ENCODE measurements at places on chromosomes 1 and 21.

DNA sequence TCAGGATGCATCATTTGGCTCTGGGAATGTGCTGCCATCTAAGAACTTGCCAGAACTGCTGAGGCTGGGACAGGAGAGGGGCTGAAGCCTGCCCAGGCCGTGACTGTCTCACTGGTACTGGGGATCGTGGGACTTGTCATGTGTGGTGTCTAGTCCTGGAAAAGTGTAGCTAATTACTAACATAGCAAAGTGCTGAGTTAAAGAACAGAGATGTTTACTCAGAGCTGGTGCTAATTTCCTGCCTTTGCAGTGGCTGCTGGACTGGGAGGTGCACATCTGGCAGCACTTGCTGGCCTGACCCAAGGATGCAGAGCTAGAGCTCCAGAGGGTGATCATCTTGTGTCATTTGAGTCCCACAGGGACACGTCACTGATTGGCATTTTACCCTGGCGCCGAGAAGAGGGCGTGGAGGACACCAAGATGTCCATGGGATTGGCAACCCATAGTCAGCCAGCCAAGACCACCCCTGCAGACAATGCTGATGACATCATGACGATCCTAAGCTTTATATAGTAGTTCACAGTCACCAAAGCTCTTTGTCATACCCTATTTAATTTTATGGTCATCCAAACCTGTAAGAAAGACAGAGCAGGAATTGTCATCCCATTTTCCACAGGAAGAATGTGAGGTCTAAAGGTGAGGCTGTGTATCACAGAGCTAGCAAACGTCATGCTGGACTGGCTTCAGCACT, 110.1 kb upstream of the SLC44A3 start:
- DNase-seq = no peak

GRCh38 chr21:41411449-41412089, 14.5 kb upstream of the MX1 start:
- no peak for DNase-seq

DNA sequence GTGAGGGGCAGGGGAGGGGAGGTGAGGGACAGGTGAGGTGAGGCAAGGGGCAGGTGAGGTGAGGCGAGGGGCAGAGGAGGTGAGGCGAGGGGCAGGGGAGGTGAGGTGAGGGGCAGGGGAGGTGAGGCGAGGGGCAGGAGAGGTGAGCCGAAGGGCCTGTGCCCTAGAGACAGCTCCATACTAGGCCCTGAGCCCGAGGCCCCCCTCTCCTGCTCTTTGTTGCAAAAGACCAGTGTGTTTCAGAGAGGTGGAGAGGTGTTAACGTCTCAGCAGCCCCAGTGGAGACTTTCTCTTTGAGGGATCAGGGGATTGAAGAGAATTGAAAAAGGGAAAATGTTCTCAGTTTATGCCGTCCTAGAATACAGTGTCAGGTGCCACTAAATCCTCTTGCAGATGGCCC, 44.2 kb downstream of the EPHB2 start:
- no peak for DNase-seq

- no peak for DNase-seq
Observed at GRCh38 chr21:9756677-9757076, 764.7 kb upstream of the TPTE start.

DNA sequence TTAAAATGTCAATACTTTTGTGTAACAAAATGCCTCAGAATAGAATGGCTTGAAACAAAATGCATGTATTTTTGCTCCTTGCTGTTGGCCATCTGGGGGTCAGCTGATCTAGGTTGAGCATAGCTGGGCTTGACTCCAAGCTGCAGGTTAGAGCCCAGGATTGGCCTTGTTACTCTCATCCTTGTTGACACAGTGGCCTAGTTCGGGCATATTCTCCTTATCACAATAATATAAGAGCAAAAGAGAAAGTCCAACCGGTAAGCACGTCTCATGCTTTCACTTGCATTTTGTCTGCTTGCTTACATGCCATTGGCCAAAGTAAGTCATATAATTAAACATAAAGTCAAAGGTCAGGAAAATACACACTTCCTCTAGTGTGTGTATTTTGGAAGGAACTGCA, 456.2 kb downstream of the KCNT2 start:
- DNase-seq = no peak

DNA sequence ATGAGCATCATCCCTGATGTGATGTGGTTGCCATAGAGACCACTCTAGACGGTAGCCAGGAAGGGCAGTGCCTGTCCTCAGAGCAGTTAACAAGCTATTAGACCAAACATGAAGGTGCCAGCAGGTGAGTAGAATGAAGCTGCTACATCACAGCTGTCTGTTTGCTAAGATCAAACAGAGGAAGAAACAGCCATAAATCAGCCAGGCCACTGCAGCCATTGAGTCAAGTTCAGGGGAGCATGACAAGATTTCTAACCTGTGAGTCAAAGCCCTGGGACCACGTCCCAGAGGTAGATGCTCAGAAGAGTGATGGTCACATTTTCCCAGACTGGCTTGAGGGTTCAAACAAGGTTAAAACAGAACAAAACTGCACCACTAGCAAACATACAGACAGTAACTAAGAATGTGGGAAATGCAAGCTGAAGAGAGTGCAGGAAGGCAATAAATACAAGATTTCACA, 450.6 kb upstream of the DAB1 start:
- DNase-seq = no peak

DNA sequence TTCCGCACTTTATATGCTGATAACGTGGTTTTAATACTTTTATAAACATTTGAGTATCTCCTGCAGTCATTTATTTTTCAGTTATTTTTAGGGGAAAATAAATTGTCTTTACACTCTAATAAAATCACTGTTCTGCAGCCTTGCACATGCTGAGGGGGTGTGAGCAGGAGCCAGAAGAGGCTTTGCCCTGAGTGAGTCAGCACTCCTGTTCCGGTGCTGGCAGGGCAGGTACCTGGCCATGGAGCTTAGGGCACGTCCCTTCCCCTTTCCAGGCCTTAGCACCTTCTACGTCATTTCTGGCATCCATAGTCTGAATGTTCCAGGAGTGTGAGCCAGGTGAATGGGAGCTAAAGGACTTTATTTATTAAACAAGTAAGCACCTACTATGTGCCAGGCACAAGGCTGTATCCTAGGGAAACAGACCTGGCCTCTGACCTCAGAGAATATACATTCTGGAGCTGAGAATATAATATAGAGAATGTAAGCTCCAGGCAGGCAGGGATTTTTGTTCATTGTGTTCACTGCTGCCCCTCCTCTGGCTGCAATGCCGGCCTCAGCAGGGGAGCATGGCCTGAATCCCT, 402.9 kb downstream of the PTPRU start:
- DNase-seq = no peak

GRCh38 chr1:232422898-232423297, 207.0 kb downstream of the SIPA1L2 start:
- no peak for DNase-seq

DNA sequence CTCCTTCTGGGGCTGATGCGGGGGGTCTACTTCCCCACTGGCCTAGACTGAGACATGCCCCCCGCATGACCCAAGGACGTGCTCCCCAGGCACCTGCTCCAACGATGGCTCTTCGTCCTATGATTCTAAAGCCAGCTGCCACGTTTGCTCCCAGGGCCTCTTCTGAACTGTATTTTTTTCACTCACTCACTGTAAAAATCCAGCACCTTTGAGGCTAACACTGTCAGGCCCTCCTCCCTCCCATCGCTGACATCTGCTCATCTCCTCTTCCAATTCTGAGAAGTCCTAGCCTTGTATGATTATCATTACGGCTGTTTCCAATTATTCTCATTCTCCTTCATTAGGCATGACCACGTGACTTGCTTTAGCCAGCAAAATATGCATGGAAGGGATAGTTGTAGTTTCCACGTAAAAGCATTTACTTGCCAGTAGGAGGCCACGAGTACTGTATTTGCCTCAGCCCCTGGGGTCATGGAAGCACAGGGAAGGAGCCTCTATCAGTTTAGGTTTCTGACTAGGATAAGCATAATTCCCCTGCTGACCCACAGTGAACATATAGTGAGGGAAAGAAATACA, 19.1 kb upstream of the EDN2 start:
- DNase-seq = no peak

- no peak for DNase-seq
Observed at GRCh38 chr21:41250519-41250918, 66.1 kb upstream of the FAM3B start.

- DNase-seq = no peak
Observed at GRCh38 chr21:38170283-38170682, 86.5 kb upstream of the KCNJ15 start.

DNA sequence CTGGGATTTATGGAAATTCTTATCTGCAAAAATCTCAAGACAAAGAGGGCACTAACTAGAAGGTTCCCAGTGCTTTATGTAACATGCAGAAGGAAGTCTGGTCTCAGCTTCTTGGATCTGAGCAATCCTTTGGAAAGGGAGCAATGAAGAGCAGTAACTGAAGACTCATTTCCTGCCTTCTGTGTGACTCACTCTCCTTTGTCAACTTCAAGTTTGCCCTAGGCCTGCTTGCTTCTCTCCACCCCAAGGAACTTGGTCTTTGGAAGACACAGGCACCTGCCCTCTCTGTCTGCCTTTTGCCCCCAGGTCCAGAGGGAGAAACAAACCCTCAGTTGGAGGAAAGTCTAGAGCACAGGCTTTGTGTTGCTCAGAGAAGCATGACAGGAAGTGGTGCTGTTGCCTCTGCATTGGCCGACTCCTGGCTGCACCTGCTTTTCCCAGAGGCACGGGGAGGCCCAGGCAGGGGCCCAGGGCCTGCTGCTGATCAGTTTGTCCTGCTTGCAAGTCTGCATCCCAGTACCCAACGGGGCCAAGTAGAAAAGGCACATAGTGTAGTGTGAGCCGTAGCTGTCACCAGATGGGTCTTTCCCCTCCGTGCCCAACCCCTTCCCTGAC, 137.2 kb downstream of the DHRS3 start:
- DNase-seq = no peak

- DNase-seq = no peak
Observed at GRCh38 chr1:47201179-47201578, 11.3 kb upstream of the PDZK1IP1 start.

- DNase-seq = no peak
Observed at GRCh38 chr1:61276246-61276645, 193.9 kb downstream of the NFIA start.

GRCh38 chr1:198197285-198197684, 40.5 kb downstream of the NEK7 start:
- no peak for DNase-seq

GRCh38 chr1:104488296-104489015, 738.8 kb downstream of the AMY1C start:
- no peak for DNase-seq

DNA sequence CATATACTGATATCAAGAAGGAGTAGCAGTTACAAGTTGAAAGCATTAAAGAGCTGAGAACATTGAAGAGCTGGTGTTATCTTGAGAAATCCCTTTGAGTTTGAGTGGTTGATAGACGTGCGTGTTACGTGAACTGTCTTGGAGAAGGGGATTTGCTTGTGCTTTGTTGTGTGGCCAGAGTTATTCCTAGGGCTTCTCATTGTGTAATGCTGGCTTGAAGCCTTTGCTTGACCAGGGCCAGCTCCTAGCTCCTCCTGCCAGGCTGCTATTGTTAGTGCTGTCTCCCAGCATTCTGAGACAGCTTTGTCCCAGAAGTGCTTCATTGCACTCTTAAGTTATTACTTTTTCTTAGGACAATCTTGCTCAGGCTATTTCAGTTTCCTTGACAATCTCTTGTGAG, 116.2 kb upstream of the KCNK2 start:
- DNase-seq = no peak

GRCh38 chr1:76891931-76892622, 24.8 kb downstream of the ST6GALNAC5 start:
- DNase-seq = no peak

- no peak for DNase-seq
Observed at GRCh38 chr21:21295303-21295702, 297.1 kb downstream of the NCAM2 start.

DNA sequence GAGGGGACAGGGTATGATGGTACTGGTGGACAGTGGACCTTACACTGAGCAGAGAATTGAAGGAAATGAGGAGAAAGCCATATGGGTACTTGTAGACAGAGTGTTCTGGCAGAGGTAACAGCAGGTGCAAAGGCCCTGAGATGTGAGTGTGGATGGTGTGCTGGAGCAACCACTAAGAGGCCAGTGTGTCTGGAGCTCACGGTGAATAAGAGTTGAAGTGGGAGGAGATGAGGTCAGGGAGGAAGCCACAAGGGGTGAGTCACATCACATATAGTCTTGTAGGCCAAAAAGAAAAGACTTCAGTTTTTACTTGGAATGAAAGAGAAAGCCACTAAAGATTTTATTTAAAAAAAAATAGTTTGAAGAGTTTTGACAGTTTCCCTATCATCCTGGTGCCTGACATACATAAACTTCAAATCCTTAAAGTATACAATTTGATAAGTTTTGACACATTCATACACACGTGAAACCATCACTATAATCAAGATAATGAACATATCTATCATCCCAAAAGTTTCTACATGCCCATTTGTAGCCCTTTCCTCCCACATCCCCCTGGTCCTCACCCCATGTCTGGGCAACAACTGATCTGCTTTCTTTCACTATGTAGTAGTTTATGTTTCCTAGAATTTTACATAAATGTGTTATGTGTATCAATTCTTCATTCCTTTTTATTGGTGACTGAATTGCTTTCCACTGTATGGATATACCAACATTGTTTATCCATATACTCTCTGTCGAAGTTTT, 148.4 kb downstream of the GPATCH2 start:
- DNase-seq = no peak

GRCh38 chr1:118944133-118944532, 44.0 kb downstream of the TBX15 start:
- DNase-seq = no peak

- DNase-seq = no peak
Observed at GRCh38 chr21:43764576-43765495, 11.3 kb downstream of the CSTB start.

DNA sequence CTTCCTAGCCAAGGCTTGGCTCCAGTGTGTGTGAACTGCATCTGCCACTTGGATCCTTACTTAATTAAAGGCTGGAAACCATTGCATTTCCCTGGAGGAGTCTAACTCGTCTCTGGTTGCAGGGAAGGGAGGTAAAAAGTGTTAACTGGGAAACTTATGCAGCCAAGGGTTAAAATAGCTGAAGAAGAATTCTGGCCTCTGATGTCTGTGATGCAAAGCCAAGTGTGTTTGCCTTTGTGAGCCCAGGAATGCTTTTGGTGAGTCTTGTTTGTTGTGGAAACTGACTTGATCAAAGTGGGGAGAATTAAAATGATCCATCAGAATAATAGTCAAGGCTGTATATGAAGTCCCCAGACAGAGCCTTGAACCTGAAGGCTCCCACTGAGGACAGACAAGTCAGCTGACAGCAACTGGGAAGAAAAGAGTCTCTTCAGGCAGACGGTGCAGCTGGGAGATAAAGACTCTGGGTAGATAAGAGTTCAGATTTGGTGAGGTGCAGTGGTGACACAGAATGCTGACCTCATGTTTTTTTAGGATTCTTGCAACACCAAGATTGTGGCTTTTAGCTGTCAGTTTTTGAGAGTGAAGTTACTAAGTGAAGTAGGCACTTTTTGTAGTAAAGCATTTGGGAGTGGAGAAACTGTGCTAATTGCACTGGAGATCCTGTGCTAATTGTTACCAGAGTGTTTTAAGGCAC, 59.5 kb upstream of the WLS start:
- no peak for DNase-seq

GRCh38 chr1:174692313-174692712, 244.5 kb downstream of the GPR52 start:
- no peak for DNase-seq
